Effector CD8-positive, alpha-beta T cell (primary cell): ENCODE measurements at places on chromosomes 1 and 21.

- no peak for DNase-seq
Measured at GRCh38 chr1:181577475-181577874, 94.2 kb downstream of the CACNA1E start.

DNA sequence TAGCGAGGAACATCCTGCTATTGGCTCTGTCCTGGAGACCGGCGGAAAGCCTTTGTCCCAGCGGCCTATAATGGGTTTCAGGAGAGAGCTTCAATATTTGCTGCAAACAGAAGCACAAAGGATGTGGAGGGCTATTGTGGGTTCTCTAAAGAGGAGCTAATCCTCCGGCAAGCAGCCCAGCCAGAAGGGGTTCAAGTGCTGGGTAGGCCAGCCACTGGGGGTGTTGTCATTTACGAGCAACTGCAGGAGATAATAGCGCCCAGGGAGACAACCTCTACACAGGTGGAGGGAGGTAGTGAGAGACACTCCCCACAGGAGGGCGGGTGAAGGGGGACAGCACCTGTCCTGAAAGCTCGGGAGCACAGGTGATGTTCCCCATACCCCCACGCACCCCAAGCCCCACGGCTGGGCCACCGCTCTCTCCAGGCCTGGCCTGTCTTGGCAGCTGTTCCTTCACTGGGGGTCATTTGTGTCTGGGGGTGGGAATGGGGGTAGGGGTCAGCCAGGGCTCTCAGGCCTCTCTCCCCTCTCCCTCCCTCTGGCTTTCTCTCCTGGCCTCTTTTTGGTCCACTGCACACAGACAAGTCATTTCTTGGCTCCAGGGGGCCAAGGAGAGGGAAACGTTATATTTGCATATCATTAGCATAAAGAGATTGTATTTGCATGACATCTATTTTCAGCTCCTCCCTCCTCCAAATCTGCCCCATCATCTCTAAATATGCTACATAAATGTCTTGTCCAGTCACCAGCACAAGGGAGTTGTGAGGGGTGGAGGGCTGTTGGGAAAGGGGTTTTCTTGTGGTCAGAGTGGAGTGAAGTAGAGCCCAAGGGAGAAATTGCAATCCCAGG, 22.0 kb upstream of the SLC26A9 start:
- no peak for DNase-seq

DNA sequence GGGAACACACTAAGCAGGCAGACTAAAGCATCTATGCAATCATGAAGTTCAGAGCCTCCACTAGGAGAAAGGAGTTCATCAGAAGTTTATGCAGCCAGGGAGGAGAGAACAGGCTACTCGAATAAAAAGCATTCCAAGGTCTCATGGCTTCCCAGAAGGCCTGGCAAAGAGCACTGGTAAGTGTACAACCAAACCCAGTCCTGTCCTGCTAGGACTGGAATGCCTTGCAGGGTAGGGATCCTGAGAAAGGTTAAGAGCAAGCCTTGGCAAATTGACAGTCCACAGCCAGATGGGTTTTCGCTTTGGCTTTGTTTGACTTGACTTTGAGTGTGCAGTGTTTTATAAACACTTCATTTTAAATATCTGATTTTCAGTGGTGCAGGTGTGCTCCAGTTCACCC, 133.6 kb upstream of the ATP1B1 start:
- no peak for DNase-seq

DNA sequence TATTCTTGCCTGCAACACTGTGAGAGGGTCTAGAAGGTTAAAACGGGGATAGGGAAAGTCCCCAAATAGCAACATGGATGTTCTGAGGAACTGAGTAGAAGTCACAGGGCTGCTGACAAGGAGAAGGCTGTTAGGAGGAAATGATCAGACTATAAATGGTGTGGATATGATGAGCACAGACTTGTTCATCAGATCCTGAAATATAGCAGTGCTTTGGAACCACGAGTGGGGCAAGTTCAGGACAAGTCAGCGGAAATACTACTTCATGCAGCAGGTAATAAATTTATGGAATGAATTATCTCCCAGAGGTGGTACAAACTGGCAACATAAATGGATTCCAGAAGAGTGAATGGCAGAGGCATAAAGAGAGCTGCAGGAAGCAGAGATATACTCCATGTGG, 3.2 kb upstream of the KIAA0040 start:
- DNase-seq = no peak

- DNase-seq = no peak
Measured at GRCh38 chr1:53617851-53618499, 121.0 kb downstream of the GLIS1 start.

DNA sequence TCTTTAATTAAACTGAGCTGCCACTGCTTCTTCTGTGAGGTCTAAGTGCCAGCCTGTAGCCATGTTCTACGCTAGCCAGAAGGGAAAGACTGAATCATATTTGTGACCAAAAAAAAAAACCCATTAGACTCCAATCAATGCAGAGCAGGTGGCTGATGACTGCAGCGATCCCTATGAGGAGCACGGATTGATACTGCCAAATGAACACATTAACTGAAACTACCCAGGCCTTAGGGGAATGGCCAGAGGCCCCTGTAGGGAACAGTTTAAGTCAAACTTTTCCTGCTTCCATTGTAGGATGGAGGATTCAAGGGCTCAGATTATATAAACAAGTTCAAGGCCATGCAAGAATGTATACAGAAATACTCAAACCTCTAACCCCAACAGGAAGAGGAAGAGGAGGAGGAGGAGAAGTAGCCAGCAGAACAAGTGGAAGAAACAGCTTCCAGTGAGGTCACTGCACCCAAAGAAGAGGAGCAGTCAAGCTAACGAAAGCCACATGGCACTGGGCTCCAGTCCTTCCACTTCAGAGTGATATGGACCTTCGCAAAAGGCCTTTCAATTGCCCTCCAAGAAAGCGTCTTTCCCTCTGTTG, 328.3 kb downstream of the SMYD3 start:
- DNase-seq = no peak

DNA sequence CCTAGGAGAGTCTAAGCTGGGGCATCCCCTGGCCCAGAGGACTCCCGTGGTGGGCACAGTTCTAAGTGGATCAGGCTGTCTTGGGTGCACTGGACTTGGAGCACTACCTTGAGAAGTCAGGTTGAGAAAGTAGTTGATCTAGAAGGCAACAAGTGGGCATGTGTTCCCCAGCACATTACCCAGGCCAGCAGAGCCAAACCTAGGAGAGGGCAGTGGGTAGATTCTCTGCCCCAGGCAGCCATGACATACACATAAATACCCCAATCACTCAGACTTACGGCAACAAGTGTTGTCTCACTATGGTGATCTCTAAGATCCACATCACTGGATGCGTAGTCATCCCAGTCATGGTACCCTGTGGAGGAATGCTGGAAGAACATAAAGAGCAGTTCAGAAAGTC, 1.6 kb upstream of the PMF1 start:
- no peak for DNase-seq

- no peak for DNase-seq
Measured at GRCh38 chr1:2322581-2323211, 68.7 kb downstream of the MORN1 start.

DNA sequence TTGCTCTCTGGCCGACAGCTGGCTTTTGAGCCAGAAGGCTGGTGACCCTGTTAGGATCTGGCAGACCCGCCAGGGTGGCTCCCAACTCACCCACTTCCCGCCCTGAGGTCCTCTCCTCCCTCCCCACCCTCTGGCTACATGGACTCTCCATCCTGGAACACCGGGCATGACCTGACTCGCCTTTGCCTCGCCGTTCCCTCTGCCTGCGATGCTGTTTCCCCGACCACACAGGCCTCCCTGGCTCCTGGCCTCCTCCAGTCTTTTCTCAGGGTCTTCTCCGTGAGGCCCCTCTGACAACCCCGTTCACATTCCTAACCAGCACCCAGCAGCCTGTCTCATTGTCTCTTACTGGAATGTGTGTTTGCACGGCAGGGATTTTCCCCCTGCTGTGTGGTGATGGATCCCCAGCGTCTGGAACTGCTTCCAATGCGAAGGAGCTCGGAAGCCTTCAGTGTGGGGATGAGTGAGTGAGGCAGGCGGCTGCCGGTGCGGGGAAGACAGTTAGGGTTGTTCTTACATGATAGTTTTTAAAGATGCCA, 46.0 kb upstream of the POFUT2 start:
- DNase-seq = no peak

DNA sequence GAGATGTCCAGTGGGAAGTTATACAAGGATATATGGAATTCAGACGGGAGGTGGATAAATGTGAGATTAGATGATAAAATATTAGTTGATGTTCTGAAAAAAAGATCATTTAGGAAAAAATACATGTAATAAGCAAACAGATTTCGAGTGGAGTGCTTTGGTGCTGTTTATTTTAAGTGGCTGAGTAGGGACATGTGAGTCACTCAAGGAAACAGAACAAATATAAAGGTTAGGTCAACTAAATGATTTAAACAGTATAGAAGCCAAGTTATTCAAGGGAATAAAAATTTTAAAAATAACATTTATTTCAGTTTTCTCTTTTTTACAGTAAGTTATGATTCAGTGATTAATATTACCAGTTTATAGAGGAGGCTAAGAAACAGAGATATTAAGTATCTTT, 1046.7 kb upstream of the B3GALT2 start:
- no peak for DNase-seq

DNA sequence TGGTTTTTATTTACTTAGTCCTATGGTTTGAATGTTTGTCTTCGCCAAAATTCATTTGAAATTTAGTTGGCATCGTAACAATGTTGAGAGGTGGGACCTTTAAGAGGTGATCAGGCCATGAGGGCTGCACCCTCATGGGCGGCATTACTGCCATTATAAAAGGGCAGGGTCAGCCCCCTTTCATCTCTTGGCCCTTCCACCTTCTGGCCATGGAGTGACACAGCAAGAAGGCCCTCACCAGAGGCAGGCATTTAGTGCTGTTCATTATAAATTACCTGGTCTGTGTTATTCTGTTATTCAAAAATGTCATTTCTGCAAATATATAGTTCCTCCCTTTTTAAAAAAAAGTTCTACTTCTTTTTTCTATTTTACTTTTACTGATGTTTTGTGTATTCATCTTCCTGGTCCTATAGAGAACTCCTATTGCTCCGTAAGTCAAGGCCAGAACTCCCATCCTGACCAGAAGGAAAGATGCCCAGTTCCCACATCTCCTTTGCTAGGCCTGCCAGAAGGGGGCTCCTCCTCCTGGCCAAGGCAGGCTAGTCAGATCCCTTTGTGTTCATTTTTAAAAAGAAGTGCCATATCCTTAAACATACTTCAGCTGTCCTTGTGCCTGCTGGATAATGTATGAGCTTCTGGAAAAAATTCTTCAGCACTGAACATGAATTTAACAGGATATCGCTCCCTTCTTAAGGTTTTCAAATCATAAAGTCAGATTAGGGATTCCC, 10.0 kb upstream of the LBR start:
- DNase-seq = no peak

GRCh38 chr21:26686278-26686677, 113.2 kb upstream of the CYYR1 start:
- no peak for DNase-seq

DNA sequence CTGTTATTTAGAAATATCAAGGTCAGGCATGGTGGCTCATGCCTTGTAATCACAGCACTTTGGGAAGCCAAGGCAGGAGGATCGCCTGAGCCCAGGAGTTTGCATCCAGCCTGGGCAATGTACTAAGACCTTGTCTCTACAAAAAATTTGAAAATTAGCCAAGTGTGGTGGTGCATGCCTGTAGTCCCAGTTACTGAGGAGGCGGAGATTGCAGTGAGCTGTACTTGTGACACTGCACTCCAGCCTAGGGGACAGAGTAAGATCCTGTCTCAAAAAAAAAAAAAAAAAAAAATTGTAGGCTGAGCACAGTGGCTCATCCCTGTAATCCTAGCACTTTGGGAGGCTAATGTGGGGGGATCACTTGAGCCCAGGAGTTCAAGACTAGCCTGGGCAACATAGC, 45.3 kb downstream of the PIK3CD start:
- no peak for DNase-seq

- DNase-seq = no peak
Measured at GRCh38 chr1:227884370-227885134, 63.2 kb downstream of the WNT9A start.

GRCh38 chr1:55559161-55559611, 344.0 kb upstream of the USP24 start:
- DNase-seq = no peak
